Stimulated activated CD8-positive, alpha-beta memory T cell treated with anti-CD3 and anti-CD28 coated beads, Interleukin-2, amount 100 ng/mL, for 48 hours (primary cell): ENCODE measurements at places on chromosomes 2 and 18.

DNA sequence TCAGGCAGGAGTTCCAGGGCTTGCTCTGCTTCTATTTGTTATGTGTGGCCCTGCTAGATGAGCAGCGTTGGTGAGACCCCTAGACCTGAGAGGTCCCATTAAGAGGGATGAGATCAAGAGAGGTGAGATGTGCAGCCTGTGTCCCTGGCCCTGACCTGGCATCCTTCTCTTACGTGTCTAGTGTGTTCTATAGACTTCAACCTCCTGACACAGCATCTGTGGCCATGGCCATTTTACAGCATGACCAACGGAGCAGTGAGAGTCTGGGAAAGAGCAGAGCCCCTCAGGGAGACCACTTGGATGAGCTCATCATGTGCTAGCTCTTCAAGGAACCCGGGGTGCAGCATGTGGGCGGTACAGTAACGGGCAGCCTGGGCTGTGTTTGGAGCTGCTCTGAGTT, 32.7 kb upstream of the ASPRV1 start:
- DNase-seq: no peak

DNA sequence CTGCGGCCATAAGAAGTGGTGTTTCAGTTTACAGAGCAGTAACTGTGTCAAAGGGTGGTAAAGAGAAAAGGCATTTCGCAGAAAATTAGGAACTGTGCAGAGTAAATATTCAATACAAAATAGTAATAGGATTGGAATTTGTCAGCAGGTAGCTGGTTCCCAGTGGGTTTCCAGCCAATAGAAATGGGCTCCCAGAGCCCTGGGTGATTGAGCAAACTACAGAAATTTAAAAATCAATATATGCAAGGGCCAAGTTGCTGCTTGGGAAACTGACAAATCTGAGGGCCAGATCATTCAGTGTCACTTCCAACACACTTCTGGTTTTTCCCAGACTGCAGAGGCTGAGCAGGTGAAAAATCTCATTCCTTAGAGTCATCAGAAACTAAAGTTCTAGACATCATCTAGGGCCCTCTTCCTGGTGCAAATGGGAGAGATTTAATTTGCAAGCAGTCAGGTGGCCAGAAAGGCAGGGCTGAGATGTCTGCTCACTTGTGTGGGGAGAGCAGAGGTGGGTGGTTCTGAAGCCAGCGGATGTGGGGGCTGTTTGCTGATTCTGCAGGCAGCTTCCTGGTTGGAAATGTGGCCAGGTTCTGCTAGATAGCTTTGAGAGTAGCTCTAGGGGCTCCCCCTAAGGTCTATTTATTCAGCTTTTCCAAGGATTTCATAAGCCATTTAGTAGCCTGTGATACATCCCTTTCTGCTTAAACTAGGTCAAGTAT, 182.4 kb downstream of the NCK2 start:
- DNase-seq: peak; percentile 24

DNA sequence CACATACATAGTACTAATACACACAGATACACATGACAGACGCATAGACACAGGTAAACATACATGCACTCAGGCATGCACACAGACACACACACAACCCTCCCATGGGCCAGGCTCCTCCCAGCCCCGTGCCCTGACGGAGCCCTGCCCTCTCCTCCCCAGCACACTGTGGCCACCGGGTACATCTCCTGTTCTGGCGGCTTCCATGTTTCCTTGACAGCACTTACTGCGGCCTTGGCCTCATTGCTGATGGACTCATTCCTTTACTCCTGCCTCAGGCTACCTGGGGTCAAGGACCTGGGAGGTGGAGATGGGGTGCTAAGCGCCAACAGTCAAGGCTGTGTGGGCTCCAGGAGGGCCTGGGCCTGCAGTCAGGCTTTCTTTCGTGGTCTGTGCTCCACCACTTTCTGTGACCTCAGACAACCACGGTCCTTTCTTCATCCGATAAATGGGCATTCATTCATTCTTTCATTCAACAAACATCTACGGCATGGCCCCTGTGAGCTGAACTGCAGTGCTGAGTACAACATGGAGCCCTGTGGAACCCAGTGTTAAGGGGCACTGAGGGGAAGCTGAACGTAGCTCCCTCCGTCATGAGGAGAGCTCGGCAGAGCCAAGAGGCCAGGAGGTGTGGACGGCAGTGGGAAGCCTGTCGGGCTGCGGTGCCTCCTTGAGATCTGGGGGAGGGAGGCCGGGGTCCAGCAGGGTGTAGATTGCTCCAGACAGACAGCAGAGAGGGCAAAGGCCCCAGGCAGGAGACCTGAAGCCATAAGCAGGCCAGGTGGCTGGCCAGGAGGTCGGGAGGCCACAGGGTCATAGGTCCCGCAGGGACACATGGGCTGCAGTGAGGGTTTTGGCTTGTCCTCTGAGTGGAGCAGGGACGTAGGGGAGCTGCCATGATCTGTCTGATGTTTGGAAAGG, 190.4 kb upstream of the HDAC4 start:
- DNase-seq: no peak

DNA sequence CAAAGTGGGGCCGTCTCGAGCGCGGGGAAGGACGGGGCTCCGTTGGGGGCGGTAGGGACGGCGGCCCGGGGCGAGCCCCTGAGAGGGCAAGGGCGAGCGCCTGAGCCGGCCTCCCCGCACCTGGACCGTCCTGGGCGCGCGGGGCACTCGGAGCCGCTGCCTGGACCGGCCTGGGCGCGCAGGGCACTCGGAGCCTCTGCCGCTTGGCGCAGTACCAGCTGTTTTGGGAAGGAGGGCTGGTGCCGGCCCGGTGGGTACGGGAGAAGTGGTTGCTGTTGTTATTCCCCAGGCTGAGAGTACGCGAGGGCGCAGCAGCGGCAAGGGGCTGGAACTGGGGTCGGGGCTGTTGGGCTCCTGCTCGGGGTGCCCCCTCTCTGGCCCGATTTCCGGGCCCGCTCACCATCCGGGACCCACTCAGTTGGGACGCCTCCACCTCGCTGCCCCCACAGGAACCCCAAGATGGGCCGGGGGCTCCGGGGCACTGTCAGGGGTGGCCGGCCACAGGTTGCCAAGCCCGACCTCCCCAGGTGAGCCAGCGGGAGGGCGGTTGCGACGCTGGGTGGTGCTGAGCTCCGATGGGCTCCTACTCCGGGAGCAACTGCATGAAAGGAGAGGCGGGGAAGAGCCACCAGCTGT, 579 bp downstream of the ARHGEF4 start:
- no peak for DNase-seq

DNA sequence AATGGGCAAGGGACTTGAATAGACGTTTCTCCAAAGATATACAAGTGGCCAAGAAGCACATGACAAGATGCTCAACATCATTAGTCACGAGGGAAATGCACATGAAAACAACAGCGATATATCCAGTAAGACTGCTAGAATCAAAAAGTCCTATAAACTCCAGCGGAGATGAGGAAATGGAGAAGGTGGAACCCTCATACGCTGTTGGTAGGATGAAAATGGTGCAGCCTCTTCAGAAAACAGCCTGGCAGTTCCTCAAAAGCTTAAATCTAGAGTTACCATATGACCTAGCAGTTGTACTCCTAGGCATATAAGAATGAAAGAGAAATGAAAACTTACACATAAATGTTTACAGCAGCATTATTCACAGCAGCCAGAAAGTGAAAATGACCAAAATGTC, 48.1 kb downstream of the HPCAL1 start:
- no peak for DNase-seq

DNA sequence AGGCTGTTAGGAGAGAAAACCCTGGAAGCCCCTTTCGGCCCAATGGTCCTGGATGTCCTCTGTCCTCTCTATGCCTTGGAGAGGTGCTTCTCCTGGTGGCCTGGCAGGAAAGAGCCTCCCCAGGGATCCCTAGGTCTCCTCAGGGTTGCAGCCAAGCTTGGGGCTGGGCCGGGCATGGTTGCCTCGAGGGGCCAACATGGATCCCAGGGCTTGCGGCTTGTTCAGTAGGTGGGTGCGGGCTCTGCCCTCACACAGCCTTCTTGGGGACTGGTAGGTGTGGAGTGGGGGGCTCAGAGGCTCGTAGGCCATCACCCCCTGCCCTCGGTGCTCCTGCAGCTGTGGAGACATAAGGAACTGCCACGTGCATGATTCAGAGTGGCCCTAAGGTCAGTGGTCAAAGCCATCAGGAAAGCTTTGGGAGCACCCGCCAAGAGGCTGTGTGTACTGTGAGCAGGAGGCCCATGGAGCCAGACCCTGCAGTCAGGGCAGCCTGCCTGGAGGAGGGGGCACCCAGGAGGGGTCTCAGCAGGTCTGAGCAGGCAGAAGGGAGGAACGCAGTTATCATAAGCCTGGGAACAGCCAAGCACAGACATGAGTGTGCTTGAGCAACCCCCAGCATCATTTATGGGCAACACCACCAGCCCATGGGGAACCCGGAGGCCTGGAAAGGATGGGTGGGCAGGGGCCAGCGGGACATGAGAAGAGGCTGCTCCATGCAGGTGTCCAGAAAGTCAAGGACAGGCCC, 231.0 kb downstream of the GLI2 start:
- DNase-seq: no peak

GRCh38 chr2:207603486-207603885, 21.7 kb downstream of the METTL21A start:
- no peak for DNase-seq

DNA sequence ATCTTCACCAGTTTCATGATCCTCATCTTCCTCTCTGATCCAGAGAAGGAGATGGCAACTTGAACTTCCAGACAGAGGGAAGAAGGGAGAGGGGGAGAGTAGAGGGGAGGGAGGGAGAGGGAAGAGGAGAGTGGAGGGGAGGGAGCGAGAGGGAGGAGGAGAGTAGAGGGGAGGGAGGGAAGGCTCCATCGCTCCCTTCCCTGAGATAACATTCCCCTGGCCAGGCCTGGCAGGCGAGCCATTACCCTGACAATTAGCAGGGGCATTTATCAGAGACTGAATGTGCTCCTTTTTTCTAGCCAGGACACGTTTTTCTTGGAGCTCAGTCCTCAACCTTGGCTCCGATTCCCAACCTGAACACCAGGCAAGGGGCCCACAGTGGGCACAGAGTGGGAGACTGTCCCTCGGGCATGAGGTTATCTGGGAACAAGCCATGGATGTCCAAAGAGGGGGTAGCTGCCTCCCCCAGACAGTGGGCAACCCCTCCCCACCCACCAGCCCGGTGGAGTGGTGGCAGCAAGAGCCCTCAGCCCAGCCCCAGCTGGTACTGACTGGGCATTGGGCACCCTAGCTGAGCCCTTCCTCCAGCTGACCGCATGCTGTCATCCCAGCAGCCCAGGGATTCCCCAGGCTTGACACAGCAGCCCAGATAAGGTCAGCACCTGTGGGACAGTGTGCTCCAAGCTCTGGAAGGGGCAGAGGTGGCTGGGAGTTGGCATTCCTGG, 81.8 kb downstream of the TNS1 start:
- DNase-seq: no peak

GRCh38 chr2:231800493-231801091, 14.3 kb downstream of the COPS7B start:
- DNase-seq: peak; percentile 47

DNA sequence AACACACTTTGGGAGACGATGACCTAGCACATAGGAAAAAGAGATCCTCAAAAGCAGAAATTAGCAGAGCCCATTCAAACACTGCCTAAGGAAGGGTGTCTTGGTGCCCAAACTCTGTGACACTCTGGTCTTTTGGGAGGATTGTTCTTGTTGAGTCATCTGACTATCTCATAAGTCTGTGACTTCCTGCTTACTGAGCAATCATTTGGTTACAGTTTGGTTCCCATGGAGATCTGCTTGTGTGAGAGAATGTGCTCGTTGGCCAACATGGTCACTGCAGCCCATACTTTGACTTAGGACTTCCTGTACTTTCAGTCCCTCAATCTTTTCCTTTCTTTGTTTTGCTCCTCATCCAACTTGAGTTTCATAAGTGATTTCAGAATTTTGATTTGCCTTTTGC, 602.9 kb downstream of the NYAP2 start:
- DNase-seq: no peak

- DNase-seq: no peak
Observed at GRCh38 chr2:150156415-150156814, 331.1 kb downstream of the RND3 start.

DNA sequence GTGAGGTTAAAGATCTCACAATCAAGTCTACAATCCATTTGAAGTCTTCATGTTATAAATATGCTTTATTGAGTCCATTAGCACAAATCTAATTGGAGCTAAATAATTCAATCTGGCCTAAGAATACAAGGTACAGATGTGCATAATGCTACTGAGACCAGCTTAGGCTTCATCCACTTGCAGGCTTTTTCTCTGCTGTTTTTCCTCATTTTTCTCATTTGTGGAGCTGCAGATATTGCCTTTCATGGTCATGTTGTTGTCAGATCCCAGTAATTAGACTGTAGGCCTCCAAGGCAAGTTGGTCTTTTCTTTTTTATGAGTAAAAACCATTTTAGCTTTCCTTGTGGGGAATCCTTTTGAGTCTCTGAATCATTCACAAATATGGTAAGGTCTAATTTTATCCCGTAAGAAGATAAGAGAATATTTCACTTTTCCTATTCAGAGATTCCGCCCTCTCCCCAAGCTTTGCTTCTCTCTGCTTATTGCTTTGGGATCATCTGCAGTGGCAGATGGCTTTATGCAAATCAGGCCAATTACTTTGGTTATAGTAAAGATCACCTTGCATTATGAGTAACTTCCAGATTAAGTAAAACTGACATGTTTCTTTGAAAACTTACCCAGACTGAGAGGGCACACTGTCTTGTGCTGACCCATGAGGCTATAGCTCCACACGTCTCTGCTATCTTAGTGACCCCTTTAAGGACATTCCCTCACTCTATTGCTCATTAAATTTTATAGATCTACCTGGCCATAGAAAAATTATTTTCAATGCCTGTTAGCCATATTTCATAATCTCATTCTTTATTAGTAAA, 80.9 kb downstream of the MGAT5 start:
- no peak for DNase-seq

GRCh38 chr2:239630618-239631286, 229.9 kb upstream of the HDAC4 start:
- DNase-seq: no peak

DNA sequence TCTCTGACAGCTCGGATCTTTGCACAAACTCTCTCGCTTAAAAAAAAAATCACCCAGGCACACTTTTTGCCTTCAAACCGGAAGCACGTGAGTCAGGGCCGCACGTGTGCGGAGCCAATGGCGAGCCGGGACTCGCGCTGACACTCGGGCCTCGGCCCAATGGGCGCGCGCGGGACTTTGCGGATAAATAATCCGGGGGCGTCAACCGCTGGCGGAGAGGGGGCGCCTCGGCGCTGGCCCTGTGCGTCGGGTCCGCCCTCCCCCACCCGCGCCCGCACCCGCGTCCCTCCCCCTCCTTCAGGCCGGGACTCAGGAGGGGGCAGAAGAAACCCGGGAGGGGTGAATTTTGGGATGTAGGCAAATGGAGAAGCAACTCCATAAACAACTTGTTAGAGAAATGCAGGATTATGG, 319 bp upstream of the EN1 start:
- DNase-seq: no peak

- no peak for DNase-seq
Observed at GRCh38 chr18:31736630-31737029, 24.1 kb downstream of the SLC25A52 start.
